ENCODE measurements at places on chromosomes 11 and 22. TPM values are rescaled to one million over a fixed set of nuclear protein-coding genes. Genes with fewer than 3 reads are reported as not detected.

DNA sequence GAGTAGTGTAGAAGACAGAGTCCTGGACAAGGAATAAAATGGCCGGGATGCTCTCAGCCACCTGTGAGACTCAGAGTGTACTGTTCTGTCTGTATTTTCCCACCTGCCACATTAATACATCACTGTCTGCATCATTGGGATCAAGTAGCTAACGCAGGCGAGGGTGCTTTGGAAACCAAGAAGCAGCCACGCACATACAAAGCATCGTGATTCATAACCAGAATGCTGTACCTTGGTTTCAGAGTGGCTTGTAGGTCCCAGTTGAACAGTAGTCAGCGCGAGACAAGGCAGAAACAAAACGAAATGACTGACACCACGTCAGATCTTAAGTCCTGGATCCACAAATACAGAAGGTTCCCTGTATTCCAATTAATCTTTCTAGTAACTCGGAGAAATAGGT lies 198.3 kb downstream of the GRIK4 start:
- peaks cover 5% of the 10 kb centered on the region for H3K27me3 ChIP-seq
- H3K27ac ChIP-seq: no peak overlapping the region
- H3K4me3 ChIP-seq: no peak overlapping the region
- no peaks in the 10 kb centered on the region for H3K4me1 ChIP-seq
- no peak for DNase-seq

NXPE1 gene
- total RNA-seq: not detected

GRCh38 chr22:38751422-38752346 lies 4.1 kb downstream of the SUN2 start:
- peak; percentile 91 for DNase-seq
- peaks cover 78% of the 10 kb centered on the region for H3K36me3 ChIP-seq
- H3K27me3 ChIP-seq: no peaks in the 10 kb centered on the region
- peak overlapping the region; percentile 100 for H3K27ac ChIP-seq
- peaks cover 48% of the 10 kb centered on the region for H3K4me1 ChIP-seq
- peak overlapping the region; percentile 97 for H3K4me3 ChIP-seq

DNA sequence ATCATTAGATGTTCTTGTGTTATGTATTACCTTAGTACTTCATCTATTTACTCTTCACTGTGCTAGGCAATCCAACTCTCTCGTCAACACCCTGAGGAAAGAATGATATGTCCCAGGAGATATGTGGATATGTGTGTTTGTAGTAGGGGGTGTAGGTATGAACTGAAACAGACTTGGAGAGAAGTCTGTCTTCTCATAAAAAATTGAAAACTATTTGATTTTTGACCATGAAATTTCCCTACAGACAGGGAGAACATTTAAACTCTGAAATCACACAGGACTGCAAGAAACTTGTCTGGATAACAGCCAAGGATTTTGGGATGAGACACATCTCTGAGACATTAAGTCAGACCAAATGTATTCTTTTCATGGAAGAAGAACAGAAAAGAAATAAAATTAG lies 967.0 kb upstream of the FAT3 start:
- no peak for DNase-seq
- H3K36me3 ChIP-seq: no peaks in the 10 kb centered on the region
- H3K4me3 ChIP-seq: no peak overlapping the region
- no peaks in the 10 kb centered on the region for H3K27me3 ChIP-seq
- H3K27ac ChIP-seq: no peak overlapping the region

DNA sequence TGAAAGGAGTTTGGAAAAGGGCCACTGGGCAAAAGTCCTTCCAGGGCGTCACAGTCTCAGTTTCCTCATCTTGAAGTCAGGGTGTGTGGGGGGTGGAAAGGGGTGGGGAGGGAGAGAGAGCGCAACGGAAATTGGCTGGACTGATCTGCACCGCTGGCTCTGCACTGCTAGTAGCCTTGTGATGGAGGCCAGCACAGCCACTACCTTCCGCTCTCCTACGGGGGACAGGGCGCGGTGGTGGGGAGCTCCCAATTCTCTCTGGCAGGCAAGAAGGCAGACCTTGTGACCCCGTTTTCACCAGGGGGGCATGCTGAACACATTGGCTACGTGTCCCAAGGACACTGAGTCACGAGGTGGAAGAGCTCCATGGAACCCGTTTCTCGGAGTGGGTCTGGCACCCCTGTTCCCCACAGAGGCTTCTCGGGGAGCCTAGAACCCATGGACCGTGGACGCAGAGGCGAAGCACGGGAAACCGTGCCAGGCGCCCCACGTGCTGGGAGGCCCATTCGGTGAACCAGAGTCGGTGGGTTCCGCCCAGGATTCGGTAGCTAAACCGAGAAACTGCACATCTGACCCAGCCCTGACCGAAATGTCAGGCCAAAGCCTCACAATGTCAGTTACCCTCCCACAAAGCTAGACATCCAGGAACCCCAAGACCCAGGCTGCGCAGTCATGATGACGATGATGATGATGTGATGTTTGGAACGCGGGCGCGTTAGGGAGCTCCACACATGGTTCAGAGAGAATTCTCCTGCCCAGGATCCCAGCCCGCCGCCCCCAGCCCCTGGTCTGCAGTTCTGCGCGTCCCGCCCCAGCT lies 28.3 kb upstream of the WNT11 start:
- H3K27ac ChIP-seq: peak overlapping the region; percentile 90
- DNase-seq: peak; percentile 45
- peaks cover 73% of the 10 kb centered on the region for H3K4me1 ChIP-seq
- H3K4me3 ChIP-seq: peak overlapping the region; percentile 78
- H3K36me3 ChIP-seq: peaks cover 5% of the 10 kb centered on the region

KRTAP5-11 gene
- not detected for total RNA-seq

GRCh38 chr11:122453586-122453985 lies 201.9 kb upstream of the UBASH3B start:
- no peak overlapping the region for H3K27ac ChIP-seq
- no peaks in the 10 kb centered on the region for H3K36me3 ChIP-seq
- no peaks in the 10 kb centered on the region for H3K4me1 ChIP-seq
- no peak for DNase-seq
- no peaks in the 10 kb centered on the region for H3K27me3 ChIP-seq

PPM1F gene
- 15.3 TPM for total RNA-seq

SEC14L6 gene
- total RNA-seq: not detected

RHOD gene
- total RNA-seq: not detected

- H3K27me3 ChIP-seq: no peaks in the 10 kb centered on the region
- DNase-seq: no peak
- no peaks in the 10 kb centered on the region for H3K4me1 ChIP-seq
- H3K4me3 ChIP-seq: no peak overlapping the region
- no peaks in the 10 kb centered on the region for H3K36me3 ChIP-seq
These were observed 1032.5 kb downstream of the DLG2 start for GRCh38 chr11:84594602-84595001.

GRCh38 chr11:70460111-70460510 lies 61.8 kb downstream of the CTTN start:
- H3K4me3 ChIP-seq: no peak overlapping the region
- no peak for DNase-seq
- no peaks in the 10 kb centered on the region for H3K4me1 ChIP-seq
- peaks cover 3% of the 10 kb centered on the region for H3K27me3 ChIP-seq

DNA sequence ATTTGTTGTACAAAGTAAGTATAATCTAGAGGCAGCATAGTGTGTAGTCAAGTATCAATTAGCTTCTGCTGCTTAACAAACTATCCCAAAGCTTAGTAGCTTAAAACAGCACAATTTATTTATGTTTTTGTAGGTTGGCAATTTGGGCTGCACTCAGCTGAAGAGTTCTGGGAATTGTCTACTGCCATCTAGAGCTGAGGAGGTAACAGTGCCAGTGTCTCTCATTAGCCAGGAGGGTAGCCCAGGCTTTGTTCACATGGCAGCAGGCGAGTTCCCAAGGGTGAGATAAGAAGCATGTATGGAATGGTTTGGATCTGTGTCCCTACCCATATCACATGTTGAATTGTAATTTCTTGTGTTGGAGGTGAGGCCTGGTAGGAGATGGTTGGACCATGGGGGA lies 45.8 kb upstream of the SLN start:
- H3K4me1 ChIP-seq: no peaks in the 10 kb centered on the region
- DNase-seq: no peak
- H3K4me3 ChIP-seq: no peak overlapping the region
- peaks cover 13% of the 10 kb centered on the region for H3K27me3 ChIP-seq
- no peak overlapping the region for H3K27ac ChIP-seq

ABCG4 gene
- 0.18 TPM for total RNA-seq

DNA sequence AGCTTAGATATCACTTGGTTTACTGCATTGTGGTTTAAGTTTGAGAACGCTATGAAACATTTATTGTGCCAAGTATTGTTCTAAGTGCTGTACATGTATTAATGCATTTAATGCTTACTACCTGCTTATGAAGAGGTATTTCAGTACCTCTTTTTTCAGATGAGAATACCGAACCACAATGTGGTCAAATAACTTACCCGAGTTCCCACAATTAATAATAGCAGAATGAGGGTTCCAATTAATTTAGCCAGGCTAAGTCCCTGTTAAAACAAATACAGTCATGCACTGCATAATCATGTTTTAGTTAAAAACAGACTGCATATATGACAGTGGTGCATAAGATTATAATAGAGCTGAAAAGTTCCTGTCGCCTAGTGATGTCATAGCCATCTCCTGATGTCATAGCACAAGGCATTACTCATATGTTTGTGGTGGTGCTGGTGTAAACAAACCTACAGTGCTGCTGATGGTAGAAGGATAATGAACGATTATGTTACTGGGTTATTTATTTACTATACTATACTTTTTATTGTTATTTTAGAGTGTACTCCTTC lies 4.3 kb downstream of the ZC3H12C start:
- no peak for DNase-seq
- H3K27ac ChIP-seq: no peak overlapping the region
- H3K4me1 ChIP-seq: peaks cover 6% of the 10 kb centered on the region
- no peaks in the 10 kb centered on the region for H3K36me3 ChIP-seq
- no peak overlapping the region for H3K4me3 ChIP-seq

- no peaks in the 10 kb centered on the region for H3K36me3 ChIP-seq
- H3K27ac ChIP-seq: no peak overlapping the region
- H3K4me3 ChIP-seq: no peak overlapping the region
These were observed 20.8 kb downstream of the WNT11 start for GRCh38 chr11:76185511-76185910.

TSPAN32 gene
- total RNA-seq: 39.7 TPM

DNA sequence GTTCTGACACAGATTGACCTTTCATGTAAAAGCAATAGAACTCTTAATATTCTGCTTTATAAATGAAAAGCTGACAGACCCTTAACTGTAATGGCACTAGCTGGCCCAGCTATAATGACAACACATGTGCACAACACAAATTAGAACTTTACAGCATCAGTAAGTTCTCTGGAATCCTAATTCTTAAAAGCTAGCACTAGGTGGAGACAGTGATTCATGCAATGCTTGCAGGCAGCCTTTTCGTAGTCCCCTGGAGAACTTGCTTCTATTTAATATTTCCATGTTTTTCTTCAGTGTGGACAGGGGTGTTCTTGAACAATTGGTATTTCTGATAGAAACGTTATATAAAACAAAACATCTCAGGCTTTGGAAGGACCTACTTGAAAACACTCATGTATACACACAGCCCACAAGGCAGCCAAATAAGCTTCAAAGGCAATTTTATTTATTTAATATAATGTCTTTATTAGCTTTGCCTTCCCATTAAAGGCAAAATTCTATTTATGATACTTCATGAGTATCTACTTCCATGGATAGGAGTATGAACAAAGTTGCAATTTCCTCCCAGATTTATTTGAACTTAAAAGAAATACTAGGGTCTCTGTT lies 374.3 kb upstream of the MPPED2 start:
- H3K4me3 ChIP-seq: no peak overlapping the region
- H3K36me3 ChIP-seq: no peaks in the 10 kb centered on the region
- H3K4me1 ChIP-seq: no peaks in the 10 kb centered on the region
- DNase-seq: no peak

DNA sequence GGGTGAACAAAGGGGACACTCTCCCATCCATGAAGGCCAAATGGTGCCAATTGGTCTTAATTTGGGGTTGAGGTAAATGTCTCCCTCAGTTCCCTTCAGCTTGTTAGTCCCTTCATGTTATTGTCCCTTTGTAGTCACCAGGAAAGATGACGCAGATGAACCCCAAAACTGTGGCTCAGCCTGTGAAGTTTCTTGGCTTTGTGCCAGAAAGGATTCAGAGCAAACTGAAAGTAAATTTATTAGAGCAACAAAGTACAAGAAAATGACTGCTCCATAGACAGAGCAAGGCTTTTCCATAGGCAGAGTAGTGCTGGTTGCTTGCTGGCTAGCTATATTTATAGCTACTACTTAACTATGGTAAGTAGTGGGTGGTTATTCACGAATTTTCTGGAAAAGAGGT lies 16.7 kb downstream of the OR4C3 start:
- H3K4me1 ChIP-seq: peaks cover 6% of the 10 kb centered on the region
- no peaks in the 10 kb centered on the region for H3K27me3 ChIP-seq
- no peaks in the 10 kb centered on the region for H3K36me3 ChIP-seq
- no peak overlapping the region for H3K27ac ChIP-seq
- H3K4me3 ChIP-seq: no peak overlapping the region

GRCh38 chr11:134252346-134253187 lies 585 bp downstream of the THYN1 start:
- H3K27ac ChIP-seq: peak overlapping the region; percentile 89
- H3K4me1 ChIP-seq: peaks cover 32% of the 10 kb centered on the region
- DNase-seq: peak; percentile 56
- H3K27me3 ChIP-seq: no peaks in the 10 kb centered on the region

- H3K4me1 ChIP-seq: no peaks in the 10 kb centered on the region
- no peaks in the 10 kb centered on the region for H3K36me3 ChIP-seq
- H3K4me3 ChIP-seq: no peak overlapping the region
- DNase-seq: no peak
- H3K27me3 ChIP-seq: no peaks in the 10 kb centered on the region
These were observed 205.5 kb downstream of the OPCML start for GRCh38 chr11:133326849-133327248.

DNA sequence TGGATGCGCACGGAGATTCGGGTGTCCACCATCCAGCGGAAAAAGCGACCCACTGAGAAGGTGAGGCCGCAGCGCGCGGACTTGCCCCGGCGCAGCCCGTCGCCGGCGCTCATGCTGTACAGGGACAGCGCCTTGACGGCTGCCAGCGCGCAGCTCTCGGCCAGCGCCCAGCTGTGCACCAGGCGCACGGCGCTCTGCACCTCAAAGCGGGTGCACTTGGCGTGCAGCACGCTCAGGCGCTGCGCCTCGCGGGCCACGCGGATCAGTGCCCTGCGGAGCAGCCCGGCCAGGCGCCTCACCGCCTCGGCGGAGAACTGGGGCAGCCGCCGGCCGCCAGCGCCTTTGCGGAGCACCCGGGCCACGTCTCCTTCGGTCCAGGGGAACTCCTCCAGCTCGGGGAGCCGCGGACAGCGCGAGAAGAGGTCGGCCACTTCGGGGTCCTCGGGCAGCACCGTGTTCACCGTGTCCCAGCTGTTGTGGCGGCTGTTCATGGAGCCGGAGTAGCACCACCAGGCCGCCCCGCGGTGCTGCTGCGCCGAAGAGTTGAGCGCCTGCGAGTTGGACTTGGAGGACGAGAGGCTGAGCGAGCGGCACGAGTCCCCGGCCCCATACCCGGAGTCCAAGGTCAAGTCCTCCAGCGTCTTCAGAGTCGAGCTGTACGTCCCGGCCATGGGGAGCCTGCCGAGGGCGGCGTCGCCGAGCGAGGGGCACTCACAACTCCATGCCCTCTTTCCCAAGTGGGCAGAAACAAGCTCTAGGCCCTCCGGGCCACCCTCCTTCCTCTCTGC lies 703 bp downstream of the ABTB2 start:
- H3K27me3 ChIP-seq: peaks cover 44% of the 10 kb centered on the region
- H3K27ac ChIP-seq: no peak overlapping the region
- H3K36me3 ChIP-seq: no peaks in the 10 kb centered on the region
- DNase-seq: peak; percentile 62

KDM4D gene
- total RNA-seq: 0.89 TPM

Measured in activated CD8-positive, alpha-beta T cell treated with anti-CD3 and anti-CD28 coated beads, Interleukin-2, amount 10 ng/mL, durations not matched to agents 7 days and 5 days (primary cell).